Mucosa of gallbladder (tissue), 1 donor: ENCODE measurements at places on chromosomes 6 and 20. TPM values are rescaled to one million over a fixed set of nuclear protein-coding genes. Genes with fewer than 3 reads are reported as not detected.

The POM121L2 gene
- total RNA-seq, result not detected

The ARHGAP18 gene
- total RNA-seq, result 17.2 TPM

The TRAPPC3L gene
- not detected for total RNA-seq

The CCDC170 gene
- 0.69 TPM for total RNA-seq

The PGC gene
- 6.7 TPM for total RNA-seq

DNA sequence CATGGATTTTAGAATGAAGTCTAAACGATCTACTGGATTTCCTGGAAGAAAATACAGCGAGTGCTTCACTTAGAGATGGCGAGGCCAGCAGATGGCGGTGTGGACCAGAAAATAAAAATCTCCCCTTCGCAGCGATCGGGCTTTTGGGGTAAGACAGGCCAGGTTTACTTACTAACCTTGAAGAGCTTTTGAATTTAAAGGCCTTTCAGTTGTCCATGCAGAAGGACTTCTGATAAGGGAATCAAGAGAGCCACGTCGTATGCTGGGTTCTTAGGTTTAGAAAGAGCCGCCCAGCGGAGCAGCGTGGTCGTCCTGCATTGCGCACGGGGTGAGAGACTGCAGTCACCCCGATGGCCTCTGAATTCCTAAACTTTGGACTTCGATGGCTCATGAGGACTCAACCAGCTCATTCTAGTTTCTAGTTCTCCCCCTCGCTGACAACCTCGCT, 125.2 kb upstream of the RALGAPA2 start:
- DNase-seq, result peak; percentile 52

- DNase-seq, result peak; percentile 31
These were observed at the start of gene NINL for GRCh38 chr20:25584905-25585704. NINL (minus strand) TSS chr20:25585531; CDS start chr20:25526587, 58,944 bp downstream.

- DNase-seq, result no peak
These were observed 10.2 kb upstream of the SRPK1 start for GRCh38 chr6:35931120-35931561.

- DNase-seq, result no peak
These were observed 523 bp downstream of the TMEM30A start for GRCh38 chr6:75283907-75284631.

GRCh38 chr20:51059862-51060261, 37.0 kb upstream of the KCNG1 start:
- no peak for DNase-seq

GRCh38 chr20:20003031-20003954, 13.9 kb upstream of the NAA20 start:
- DNase-seq, result peak; percentile 48
